Inflammatory macrophage treated with lipopolysaccharide for 4 hours (primary cell): ENCODE measurements at places on chromosomes 6 and 20.

DNA sequence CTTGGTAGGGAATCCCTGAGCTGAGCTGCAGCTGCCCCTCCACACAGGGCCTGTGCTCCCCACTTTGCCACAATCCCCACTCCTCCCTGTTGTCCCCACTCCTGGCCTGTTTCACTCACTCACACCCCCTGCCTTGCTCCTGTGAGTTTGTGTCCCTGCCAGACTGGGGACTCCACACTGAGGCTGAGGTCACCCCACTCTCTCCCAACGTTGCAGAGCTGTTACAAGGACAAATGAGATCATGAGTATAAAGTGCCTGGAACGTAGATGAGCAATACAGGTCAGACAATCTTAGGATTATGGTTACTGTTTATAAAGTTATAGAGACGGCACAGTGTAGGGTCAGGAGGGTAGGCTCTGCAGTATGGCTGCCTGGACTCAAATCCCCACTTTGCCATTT lies 426.0 kb upstream of the SULF2 start:
- DNase-seq, result no peak

DNA sequence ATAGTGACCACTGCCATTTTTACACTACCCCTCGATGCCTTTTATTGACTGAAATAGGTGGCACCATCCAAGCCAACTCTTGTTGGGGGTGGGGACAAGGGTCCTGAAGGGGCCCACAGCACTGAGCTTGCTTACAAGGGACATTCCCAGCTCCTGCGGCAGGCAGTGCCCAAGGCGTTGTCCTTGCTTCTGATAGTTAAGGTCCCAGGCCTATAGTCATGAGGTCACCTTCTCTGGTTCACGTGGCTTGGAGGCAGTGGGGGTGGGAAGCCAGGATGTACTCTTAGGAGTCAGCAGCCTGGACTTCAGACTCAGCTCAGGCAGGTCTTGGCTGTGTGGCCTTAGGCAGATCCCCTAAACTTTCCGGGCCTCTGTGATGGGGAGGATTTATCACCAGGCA lies 48.6 kb downstream of the TOX2 start:
- no peak for DNase-seq

- DNase-seq, result no peak
These were observed 9.0 kb downstream of the ADISSP start for GRCh38 chr20:3758566-3758965.

- DNase-seq, result peak; percentile 33
These were observed 41.5 kb downstream of the MAN1A1 start for GRCh38 chr6:119308048-119308570.

DNA sequence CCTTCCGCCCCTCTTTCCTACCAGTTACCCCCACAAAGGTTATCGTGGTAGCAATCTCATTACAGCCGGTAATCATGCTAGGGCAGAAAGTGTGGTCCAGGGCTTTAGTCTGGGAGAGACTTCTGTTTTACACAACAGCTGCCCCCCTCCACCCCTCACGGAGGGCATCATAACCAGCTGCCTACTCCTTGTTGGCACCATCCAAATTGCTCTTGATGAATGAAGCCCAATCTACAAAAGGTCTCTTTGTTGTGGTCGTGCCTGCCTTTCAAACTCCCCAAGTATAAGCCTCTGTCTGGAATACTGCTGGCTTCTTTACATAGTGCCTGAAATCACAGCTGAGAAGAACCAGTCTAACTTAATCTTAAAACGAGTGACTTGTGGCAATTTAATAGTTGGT lies 157.9 kb downstream of the INSM1 start:
- DNase-seq, result no peak

- no peak for DNase-seq
These were observed 227.4 kb downstream of the LRFN2 start for GRCh38 chr6:40359808-40360207.

DNA sequence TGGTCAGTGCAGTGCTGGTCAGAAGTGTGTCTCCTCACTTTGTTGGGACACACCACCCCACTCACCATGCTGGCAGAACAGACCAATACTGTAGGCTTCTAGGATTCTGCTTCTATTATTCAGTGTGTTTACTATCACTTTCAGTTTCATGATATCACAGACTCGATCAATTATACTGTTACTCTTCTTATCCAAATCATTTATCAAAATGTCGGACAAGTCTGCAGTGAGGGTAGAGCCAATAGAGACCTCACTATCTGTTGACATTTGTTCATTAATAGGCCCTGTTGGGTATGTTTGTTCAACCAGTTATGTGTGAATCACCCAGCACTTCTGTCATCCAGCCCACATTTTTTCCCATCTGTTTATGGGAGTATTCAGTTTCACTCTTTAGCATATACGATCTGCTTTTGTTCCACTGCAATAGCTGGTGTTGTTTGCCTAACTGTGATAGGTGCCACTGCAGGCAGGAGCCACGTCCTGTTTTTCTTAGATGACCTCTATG lies 140.1 kb downstream of the NRN1 start:
- peak; percentile 6 for DNase-seq

DNA sequence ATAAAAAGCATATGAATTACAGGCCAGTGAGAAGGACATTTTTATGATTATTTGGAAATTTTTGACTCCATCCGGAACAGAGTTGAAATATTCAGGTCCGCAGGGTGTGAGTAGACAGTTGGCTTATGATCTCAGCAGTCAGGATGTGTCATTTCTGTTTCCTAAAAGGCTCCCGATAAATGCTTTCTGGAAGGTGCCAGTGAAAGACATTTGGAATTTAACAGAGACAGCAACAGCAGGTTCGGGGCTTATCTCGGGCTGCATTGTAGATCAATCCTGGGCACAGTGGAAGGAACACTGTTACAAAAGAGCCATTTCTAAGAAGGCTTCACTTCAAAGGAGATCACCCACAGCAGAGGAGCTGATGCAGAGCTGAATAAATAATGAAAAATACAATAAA lies 934.4 kb downstream of the KIF16B start:
- DNase-seq, result no peak

GRCh38 chr6:15575357-15576033 lies 87.3 kb downstream of the DTNBP1 start:
- DNase-seq, result peak; percentile 45

GRCh38 chr6:170374571-170375444 lies 68.2 kb downstream of the FAM120B start:
- DNase-seq, result peak; percentile 77

DNA sequence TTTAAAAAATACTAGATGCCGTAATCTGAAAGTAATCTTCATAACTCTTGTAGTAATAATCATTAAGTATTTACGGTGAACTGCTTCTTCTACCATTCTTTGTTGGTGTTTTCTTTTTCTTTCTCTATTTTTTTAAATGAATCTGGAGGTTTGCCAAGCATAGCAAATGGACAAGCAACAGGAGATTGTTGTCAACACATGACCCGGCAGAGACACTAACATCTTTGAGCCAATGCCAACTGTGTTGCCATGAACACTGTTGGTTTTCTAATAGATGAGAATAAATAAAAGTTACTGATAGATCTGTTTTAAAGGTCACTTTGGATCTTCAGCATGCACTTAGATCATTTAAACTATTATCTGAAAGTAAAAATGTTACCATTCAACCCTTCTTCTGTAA lies 523.6 kb upstream of the EYS start:
- DNase-seq, result no peak

DNA sequence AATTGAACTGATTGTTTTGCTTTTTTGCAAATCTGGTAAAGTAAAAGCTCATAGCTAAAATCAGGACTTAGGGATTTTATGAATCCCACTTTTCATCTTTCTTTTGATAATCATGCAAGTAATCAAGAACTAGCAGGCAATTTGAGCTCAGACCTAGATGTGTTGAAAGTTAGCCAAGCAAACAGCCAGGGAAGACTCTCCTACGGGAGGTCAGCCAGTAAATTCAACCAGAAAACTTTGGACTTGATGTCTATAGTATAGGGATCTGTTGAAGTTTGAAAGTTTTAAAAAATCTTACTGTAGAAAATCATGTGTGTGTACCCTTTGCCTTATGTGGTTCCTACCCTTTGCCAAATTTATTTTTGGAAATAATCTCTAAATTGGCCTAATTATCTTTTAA lies 95.0 kb upstream of the TPD52L1 start:
- no peak for DNase-seq

DNA sequence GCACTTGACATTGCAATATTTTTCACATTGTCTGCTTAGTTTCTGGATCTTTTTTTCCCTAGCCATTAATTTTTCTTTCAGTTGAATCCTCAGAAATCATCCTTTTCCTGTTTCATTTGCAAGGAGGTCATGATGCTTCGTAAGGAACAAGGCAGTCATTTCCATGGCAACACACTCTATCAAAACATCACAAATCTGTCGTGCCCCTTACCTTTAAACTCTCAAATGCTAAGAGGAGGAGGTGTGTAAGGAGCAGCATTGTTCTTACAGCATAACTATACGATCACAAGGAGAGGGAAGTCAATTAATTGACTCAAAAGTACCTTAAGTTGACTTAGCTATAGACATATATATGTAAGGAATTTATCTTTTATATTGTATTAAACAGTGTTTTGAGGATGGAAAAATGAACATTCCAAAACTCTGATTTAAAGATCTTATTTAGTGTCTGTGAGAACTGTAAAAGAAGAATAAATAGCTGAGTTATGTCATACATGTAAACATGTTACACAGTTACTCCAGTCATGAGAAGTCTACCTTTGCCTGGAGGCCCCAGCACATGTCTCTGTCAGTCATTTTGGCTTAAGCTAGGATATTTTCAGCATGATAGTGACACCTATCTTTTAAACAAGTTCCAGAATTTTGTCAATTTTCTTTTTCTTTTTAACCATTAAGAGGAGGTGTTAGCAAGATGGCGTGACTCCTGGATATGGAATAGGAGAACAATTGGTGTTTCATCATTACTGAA lies 41.6 kb downstream of the CDKAL1 start:
- DNase-seq, result no peak

DNA sequence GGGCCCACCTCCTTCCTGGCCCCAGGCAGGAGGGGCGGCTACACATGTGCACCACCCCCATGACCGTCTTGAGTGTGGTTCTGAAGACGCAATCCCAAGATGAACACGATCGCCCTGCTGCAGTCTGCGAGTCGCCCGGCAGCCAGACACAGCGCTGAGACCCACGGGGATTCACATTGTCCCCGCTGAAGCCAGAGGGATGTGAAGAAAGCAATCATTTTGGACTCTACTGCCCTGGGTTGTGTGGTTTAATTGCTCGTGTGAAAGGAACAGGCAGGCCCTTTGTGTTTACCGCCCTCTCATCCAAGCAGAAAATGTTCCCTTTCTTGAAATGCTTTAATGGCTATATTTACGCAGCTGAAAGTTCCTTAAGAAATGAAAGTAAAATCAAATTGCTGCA lies 279.5 kb downstream of the TAF4 start:
- no peak for DNase-seq

GRCh38 chr6:32387589-32388340 lies 16.1 kb upstream of the TSBP1 start:
- peak; percentile 43 for DNase-seq
